ENCODE measurements at places on chromosomes 4 and X.

- DNase-seq, result no peak
Observed at GRCh38 chr4:105191621-105192210, 45.0 kb downstream of the TET2 start.

- no peak for DNase-seq
Observed at GRCh38 chrX:65035446-65035770, 59.2 kb upstream of the ZC4H2 start.

GRCh38 chr4:19880206-19880605, 371.5 kb upstream of the SLIT2 start:
- no peak for DNase-seq

- DNase-seq, result no peak
Observed at GRCh38 chrX:22118161-22118830, 86.2 kb downstream of the PHEX start.

DNA sequence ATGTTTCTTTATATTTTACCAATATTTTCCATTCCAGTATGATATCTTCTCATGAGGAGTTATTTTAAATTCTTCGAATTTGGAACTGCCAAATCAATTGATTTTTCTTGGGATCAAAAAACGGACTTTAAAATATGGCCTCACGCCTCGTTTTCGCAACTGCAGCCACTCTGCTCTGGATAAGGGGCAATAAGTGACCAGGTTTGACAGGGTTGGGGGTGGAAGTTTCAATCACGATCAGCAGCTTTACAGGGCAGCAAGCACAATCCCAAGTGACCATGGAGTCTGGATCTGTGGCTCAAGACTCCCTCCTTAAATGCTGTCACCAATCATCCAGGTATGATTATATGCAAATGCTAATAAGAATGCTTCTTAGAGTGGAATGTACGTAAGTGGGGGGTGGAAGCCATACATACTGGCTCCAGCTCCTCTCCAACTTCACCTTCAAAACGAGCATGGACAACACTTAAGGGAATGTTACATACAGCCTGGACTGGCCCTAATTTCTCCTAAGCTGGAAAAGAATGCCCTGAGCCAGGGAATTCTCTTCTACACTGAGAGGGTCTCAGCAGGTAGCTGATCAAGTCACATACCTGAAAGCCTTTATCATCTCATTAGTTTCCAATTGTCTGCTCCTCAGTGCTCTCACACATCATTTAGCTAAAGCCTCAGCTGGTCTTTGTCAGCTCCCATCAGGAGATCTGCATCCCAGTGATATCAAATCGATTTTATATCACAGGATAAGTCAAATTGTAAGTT, 176.9 kb upstream of the DCAF8L1 start:
- no peak for DNase-seq

DNA sequence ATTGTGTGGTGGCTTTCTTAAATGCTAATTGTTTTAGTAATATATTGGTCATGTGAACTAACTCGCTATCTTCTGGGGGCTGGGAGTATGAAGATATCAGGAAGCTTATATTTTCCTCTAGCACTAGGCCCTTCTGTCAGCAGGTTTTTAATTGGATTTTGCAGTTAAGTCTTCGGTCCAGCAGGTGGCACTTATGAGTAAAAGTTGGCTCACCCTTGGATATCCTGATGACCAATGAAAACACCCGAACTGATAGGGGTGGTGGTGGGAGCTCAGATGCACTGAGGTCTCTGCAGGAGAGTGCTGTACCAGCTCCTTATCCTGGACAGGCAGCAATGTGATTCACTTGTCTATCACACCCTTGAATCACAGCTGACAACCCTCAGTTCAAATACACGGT, 1365.8 kb upstream of the DIAPH2 start:
- DNase-seq, result no peak

DNA sequence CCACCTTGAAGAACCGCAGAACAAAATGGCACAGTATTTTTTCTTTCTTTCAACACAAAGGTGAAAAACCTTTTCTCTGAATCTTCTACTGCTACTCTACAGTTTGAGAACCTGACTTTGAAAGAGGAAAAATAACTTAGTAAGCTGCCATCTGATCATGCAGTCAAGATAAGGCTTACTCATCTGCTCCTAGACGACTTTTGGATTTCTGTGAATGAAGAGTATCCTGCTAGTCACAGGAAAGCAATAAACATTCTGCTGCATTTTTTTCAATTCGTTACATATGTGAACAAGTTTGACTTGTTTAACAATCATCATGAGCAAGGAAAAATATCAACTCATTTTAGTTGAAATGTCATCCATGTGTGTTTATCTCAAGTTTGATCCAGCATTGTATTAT, 25.2 kb downstream of the TIGD2 start:
- no peak for DNase-seq

- DNase-seq, result no peak
Observed at GRCh38 chrX:15909605-15910004, 55.0 kb upstream of the AP1S2 start.

- DNase-seq, result no peak
Observed at GRCh38 chrX:74593593-74593992, 20.8 kb downstream of the RLIM start.

DNA sequence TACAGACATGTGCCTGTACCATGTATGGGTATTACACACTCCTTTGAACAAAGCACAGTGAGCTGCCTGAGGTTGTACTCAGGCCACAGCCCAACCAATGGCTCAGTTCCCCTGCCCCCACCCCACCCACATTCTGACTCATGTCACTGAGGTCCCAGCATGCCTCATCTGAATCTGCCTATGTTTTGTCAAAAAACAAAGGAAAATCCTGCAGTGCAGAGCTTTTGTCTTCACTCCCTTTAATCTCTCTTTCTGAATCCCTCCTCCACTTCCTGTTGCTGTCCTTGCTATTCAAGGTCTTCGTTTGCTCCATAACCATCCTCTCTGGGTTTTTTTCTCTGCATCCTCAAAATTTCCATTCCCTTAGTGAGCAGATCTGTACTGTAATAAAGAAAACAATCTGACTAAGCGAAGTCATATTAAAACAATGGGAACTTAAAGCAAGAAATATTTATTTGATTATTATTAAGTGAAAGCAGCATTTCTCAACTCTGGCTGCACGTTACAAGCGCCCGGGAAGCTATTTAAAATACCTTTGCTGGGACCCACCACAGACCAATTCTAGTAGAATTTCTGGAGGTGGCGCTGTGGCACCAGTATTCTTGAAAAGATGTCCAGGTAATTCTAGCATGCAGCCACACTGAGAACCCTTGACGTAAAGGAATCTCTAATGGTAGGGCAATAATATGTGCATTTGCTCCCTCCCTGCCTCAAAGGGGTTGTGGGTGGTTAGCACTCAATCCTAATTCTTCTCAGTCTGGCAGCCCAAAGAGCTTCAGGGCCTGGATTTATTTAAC, 8.7 kb downstream of the GUCY2F start:
- no peak for DNase-seq

GRCh38 chrX:112643721-112644120, 36.0 kb downstream of the LHFPL1 start:
- no peak for DNase-seq

DNA sequence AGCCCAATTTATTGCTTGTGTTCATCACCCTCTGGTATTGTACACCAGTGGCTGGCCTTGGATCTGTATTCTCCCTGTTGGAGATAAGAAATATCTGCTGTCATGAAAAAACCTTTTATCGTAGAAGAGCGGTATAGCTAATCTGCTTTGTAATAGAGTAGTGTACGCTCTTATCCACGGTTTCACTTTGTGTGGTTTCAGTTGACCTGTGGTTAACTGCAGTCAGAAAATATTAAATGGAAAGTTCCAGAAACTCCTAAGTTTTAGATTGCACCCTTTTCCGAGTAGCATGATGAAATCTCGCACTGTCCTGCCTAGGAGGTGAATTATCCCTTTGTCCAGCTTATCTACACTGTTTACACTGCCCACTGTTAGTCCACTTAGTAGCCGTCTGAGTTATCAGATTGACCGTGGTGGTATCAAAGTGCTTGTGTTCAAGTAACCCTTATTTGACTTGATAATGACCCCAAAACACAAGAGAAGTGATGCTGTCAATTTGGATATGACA, 42.4 kb downstream of the KDM6A start:
- DNase-seq, result no peak

DNA sequence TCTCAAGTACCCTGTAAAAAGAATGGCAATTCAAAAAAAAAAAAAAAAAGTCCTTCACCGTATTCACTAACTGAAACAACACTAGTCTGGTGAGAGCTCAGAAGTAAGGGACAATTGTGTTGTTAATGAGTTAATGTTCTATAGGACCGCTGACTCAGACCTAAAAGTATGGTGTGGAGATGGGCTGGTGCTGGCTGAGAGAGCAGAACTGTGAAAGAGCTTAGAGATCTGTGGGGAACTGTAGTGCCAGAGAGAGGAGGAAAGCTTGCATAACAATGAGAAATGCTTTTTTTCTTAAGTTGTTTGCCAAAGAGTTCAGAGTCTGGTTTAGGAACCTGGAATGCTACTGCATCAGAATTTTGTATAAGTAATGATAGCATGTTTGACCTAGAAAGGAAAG, 65.1 kb downstream of the LHFPL1 start:
- no peak for DNase-seq

DNA sequence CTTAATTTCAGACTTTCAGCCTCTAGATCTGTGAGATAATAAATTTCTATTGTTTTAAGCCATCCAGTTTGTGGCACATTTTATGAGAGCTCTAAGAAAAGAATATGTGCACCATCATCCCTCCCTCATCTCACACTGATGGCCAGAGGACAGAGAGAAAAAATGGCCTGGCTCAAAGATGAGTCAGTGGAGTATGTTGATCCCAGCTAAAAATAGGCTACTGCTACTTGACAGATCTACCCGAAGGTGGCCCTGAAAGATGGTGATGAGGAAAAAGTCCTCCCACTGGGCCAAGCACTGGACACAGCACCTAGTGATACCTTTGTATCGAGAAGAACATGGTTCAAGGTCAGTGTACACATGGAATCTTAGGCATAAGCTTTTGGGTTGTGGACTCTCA, 38.2 kb upstream of the DCTD start:
- DNase-seq, result no peak

DNA sequence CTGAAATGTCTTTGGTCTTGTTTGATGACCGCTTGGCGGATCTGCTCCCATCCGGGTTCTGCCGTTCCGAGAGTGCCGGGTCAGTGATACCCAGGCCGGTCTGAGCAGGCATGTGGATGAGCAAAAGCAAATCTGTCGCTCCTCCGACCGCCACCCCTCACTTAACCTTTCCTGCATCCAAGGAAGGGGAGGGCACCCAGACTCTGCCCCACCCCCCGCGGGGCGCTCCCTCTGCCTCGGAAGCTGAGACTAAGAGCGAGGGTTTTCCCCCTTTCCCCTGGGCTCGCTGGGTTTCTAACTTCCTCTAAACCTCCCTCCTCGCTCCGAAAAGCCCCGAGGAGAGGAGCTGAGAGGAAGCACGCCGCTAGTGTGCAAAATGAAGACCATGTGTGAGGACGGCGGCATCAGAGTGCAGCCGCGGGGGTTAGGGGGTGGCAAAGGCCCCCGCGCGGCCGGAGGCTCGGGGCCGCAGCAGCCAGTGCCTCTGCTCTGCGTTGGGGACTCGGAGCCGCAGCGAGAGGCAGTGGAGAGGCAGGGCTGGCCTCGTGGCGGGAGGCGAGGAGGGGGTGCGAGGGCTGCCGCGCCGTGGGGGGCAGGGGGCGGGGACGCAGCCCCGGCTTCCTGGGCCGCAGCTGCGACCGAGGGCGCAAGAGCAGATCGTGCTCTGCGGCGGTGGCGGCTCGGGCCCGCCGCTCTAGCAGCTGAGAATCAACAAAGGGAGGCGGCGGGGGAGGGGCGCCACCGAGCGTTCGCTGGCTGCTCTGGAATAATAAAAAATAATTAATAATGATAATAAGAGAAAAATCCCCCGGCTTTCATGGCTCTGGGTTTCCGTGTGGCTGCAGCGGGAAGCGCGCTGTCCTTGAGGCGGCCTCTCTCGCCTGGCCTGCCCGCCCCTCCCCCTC, 55.8 kb upstream of the BCOR start:
- DNase-seq, result no peak

GRCh38 chr4:26731351-26732035, 129.1 kb upstream of the STIM2 start:
- no peak for DNase-seq

GRCh38 chr4:166003811-166004210, 130.8 kb downstream of the TLL1 start:
- DNase-seq, result no peak

GRCh38 chr4:86967073-86967472, 32.3 kb downstream of the AFF1 start:
- no peak for DNase-seq

GRCh38 chrX:29851857-29852605, 363.3 kb upstream of the MAGEB2 start:
- no peak for DNase-seq

- no peak for DNase-seq
Observed at GRCh38 chrX:40167850-40168479, 70.2 kb upstream of the BCOR start.

- DNase-seq, result no peak
Observed at GRCh38 chrX:9466736-9467135, 1.9 kb downstream of the TBL1X start.

- DNase-seq, result no peak
Observed at GRCh38 chr4:140637836-140638235, 69.1 kb upstream of the UCP1 start.

DNA sequence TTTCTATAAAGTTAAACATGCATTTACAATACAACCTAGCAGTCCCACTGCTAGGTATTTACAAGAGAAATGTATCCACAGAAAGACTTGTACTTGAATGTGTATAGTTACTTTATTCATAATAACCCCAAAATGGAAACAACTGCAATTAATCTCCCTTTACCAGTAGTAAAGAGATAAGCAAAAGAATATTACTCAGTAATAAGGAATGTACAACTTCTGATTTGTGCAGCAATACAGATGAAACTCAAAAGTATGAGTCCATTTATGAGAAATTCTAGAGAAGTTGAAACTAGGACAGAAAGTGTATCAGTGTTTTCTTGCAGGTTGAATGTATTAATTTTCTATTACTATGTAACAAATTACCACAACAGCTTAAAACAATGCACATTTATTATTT, 15.2 kb downstream of the USP53 start:
- DNase-seq, result no peak

- no peak for DNase-seq
Observed at GRCh38 chr4:110411574-110412011, 64.4 kb upstream of the ENPEP start.

GRCh38 chr4:86544310-86544966, 49.7 kb upstream of the PTPN13 start:
- DNase-seq, result no peak

GRCh38 chrX:106927023-106927422, 6.8 kb downstream of the CLDN2 start:
- no peak for DNase-seq

DNA sequence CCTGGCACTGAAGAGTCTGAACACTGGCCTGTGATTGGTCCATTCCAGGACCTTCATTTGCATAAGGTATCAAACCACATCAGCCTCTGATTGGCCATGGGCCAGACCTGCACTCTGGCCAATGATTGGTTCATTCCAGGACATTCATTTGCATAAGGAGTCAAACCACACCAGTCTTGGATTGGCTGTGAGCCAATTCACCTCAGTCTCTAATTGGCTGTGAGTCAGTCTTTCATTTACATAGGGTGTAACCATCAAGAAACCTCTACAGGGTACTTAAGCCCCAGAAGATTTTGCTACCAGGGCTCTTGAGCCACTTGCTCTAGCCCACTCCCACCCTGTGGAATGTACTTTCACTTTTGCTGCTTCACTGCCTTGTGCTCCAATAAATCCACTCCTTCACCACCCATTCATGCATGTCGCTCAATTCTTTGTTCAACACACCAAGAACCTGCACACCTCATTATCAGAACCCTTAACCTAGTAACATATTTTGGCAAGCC, 14.2 kb upstream of the HERC5 start:
- no peak for DNase-seq

- no peak for DNase-seq
Observed at GRCh38 chr4:165355900-165356300, 22.9 kb upstream of the CPE start.

GRCh38 chrX:1074755-1075154, 137.7 kb downstream of the CRLF2 start:
- no peak for DNase-seq

Measured in activated CD8-positive, alpha-beta memory T cell treated with anti-CD3 and anti-CD28 coated beads for 1 hour (primary cell).